ENCODE measurements at places on chromosomes 4 and X. TPM values are rescaled to one million over a fixed set of nuclear protein-coding genes. Genes with fewer than 3 reads are reported as not detected.

Gene SLC49A3
- total RNA-seq: 7.1 TPM

Gene USP51
- 3.5 TPM for total RNA-seq

- DNase-seq: no peak
These were observed 294.9 kb upstream of the BOD1L1 start for GRCh38 chr4:13922459-13922858.

DNA sequence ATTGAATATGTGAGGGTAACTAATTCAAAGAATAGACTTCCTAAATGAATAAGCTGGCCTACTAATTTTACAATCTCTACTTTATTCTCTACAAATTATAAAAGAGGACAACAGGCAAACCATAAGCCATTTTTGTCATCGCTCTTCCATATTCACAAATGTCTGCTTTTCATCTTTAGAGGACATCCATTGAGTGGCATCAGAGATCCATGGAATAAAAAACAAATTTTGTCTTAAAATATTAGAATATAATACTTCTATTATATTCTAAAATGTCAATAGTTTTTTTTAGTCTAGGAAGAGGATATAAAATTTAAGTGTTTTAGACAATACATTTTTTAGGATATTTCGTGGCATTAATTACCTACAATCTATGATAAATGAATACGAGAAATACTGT, 300.9 kb upstream of the TACR3 start:
- DNase-seq: no peak

DNA sequence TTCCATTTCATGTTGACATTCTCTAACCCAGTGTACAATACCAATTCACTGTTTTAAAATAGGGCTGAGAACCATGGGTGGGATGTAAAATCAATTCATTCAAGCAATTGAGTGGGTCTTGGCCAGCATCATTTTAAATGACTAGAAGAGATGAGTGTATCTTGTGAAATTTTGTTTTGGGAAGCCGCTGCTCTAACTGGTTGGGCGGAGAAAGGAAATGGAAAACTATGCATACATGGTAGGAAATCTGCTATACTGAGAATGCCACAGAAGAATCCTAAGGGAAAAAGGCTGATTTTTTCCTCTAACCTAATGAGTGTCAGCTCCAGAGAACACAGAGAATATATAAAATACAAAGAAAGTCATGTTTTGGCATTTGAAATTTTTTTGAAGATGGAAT, 54.8 kb upstream of the DCLK2 start:
- DNase-seq: no peak

DNA sequence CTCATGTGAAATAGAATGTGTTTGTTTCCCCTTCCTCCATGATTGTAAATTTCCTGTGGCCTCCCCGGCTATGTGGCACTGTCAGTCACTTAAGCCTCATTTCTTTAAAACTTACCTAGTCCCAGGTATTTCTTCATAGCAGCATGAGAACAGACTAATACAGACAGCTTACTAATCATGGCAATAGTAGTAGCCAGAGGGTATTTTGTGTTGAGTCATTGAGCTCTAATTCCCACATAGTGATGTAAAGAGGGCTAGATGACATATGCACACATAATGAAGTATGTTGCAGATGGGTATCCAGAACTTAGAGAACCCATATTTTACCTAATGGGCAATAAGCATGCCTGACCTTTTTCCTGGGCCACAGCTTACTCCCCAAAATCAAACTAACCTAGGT, 1197.2 kb downstream of the PCDH7 start:
- no peak for DNase-seq
